ENCODE measurements at places on chromosomes 13 and 19. TPM values are rescaled to one million over a fixed set of nuclear protein-coding genes. Genes with fewer than 3 reads are reported as not detected.

DNA sequence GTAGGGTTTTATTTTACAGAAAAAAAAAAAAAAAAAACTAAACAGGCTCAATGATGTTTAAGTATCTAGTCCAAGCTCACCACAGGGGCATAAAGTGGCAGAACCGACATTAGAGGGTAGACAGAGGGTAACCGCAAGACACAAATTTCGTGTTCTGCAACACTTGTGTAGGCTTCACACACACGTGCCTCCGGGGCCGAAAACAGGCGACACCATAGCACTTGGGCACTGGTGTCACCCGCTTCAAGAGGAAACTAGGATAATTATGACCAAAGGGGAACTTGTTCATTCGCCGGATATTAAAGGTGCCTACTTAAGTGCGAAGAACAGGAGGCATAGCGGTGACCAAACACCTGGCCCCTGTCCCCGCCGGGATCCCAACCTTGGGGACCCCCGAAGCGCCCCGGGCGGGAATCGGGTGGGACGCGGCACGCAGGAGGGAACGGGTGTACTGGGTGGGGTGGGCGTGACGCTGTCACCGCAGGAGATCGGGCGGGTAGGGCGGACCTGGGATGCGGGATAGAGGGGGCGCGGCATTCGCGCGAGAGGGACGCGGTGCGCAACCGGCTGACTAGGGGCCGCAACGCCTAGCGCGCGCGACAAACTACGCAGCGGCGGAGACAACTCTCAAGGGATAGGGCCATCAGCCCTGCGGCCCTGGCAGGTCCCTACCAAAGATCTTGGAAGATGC, 558 bp downstream of the MZT1 start:
- H3K4me1 ChIP-seq, result peaks cover 26% of the 10 kb centered on the region
- H3K27me3 ChIP-seq, result no peaks in the 10 kb centered on the region
- peak overlapping the region; percentile 44 for H3K27ac ChIP-seq
- peak; percentile 6 for DNase-seq

MUC16 gene
- not detected for total RNA-seq

DNA sequence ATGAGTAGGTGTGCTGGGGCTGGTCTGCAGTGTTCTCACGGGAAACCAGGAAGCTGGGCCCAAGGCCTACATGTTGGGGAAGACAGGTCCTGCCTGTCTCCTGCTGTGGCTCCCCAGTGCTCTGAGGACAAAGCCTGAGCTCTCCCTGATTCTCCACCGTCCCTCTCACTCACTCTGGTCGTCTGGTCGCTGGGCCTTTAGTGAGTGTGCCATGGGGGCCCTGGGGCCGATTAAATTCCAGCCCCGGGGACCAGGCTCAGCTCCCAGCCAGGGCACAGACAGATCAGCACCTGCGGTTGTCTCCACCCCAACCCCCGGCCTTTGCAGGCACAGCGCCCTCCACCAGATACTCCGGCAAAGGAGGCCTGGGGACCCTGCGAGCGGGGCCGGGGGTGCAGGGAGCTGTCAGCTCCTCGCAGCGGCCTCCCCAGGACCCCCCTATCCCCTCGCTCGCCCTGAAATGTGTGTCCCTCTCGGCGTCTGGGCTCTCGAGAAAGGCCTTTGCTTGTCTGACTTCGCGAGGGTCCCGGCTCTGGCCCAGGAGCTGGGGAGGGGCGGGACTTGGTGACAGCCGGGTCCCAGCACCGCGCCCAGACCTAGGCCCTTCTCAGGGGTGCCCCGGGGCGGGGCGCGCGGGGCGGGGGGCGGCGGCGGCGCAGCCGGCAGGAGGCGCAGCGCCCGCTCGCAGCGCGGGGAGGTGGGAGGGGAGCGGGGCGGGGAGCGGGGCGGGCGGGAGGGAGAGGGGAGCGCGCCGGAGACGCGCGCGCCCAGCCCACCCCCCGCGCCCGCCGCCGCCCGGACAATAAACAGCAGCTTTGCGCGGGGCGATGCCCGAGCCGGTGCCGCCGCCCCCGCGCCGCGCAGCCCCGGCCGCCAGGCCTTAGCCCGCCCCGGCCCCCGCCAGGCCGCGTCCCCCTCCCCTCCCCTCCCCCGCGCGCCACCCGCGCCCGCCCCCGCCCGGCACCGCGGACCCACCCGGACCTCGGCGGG, at the start of gene PALM:
Gene PALM, plus strand, starts transcription at position 782 of the 990 bp plus-strand sequence. CDS start 212 bp downstream, outside the sequence.
- no peaks in the 10 kb centered on the region for H3K36me3 ChIP-seq
- peaks cover 39% of the 10 kb centered on the region for H3K27me3 ChIP-seq
- peaks cover 16% of the 10 kb centered on the region for H3K4me1 ChIP-seq

- H3K4me1 ChIP-seq, result no peaks in the 10 kb centered on the region
- H3K27me3 ChIP-seq, result no peaks in the 10 kb centered on the region
- H3K36me3 ChIP-seq, result no peaks in the 10 kb centered on the region
These were observed 1019.0 kb downstream of the DIAPH3 start for GRCh38 chr13:59144700-59145099.

- H3K4me3 ChIP-seq, result no peak overlapping the region
- H3K4me1 ChIP-seq, result no peaks in the 10 kb centered on the region
- H3K27ac ChIP-seq, result no peak overlapping the region
- H3K27me3 ChIP-seq, result no peaks in the 10 kb centered on the region
- no peak for DNase-seq
These were observed 66.8 kb downstream of the SOX1 start for GRCh38 chr13:112133499-112134390.

ACER1 gene
- 3.1 TPM for total RNA-seq

- no peak overlapping the region for H3K27ac ChIP-seq
- no peaks in the 10 kb centered on the region for H3K27me3 ChIP-seq
- DNase-seq, result no peak
- H3K4me1 ChIP-seq, result no peaks in the 10 kb centered on the region
- no peak overlapping the region for H3K4me3 ChIP-seq
These were observed 43.1 kb downstream of the TMEM255B start for GRCh38 chr13:113802090-113802531.

ALKBH6 gene
- total RNA-seq, result 38.1 TPM

GRCh38 chr13:91142572-91142971, 204.9 kb upstream of the MIR17HG start:
- H3K4me3 ChIP-seq, result no peak overlapping the region
- H3K4me1 ChIP-seq, result no peaks in the 10 kb centered on the region
- no peak overlapping the region for H3K27ac ChIP-seq
- no peak for DNase-seq
- H3K36me3 ChIP-seq, result no peaks in the 10 kb centered on the region

MIA gene
- total RNA-seq, result not detected

GRCh38 chr13:28659621-28659970, 666 bp downstream of the POMP start:
- no peaks in the 10 kb centered on the region for H3K27me3 ChIP-seq
- peak overlapping the region; percentile 84 for H3K4me3 ChIP-seq
- H3K4me1 ChIP-seq, result peaks cover 27% of the 10 kb centered on the region
- peak overlapping the region; percentile 95 for H3K27ac ChIP-seq

DNA sequence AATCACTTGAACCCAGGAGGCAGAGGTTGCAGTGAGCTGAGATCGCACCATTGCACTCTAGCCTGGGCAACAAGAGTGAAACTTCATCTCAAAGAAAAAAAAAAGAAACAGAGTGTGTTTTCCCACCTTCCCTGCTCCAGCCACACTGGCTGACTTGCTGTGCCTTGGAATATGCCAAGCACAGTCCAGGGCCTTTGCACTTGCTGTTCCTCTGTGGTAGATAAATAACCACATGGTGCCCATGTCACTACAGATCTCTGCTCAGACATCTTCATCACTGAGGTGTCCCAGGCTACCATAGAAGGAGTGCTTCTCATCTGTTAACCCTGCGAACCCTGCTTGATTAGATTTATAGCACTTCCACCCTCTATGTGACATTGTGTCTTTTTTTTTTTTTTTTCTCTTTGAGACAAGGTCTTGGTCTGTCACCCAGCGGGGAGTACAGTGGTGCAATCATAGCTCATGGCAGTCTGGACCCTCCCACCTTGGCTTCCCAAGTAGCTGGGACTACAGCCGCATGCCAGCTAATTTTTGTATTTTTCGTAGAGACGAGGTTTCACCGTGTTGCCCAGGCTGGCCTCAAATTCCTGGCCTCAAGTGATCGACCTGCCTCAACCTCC, 10.4 kb downstream of the SMARCA4 start:
- H3K4me1 ChIP-seq, result peaks cover 24% of the 10 kb centered on the region
- H3K27me3 ChIP-seq, result no peaks in the 10 kb centered on the region
- H3K4me3 ChIP-seq, result no peak overlapping the region
- H3K36me3 ChIP-seq, result no peaks in the 10 kb centered on the region
- no peak overlapping the region for H3K27ac ChIP-seq

B3GNT3 gene
- 0.52 TPM for total RNA-seq

NXNL1 gene
- not detected for total RNA-seq

DNA sequence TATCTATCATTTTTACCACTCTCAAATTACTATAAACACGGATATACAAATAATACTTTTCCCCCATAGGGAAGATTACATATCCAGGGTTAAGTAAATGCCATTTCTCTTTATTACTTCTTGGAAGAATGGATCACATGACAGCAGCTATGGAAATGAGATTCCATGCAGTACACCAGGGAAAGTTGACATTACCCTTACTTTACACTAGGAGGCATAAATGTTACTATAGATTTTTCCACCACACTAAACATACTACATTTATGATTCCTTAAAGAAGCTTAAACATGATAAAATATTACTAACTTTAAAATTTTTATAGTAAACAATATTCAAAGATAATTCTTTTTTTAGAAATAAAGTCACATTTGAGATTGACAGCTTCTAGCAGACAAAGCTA, 611.4 kb downstream of the PCDH9 start:
- no peak overlapping the region for H3K27ac ChIP-seq
- no peak for DNase-seq
- no peaks in the 10 kb centered on the region for H3K4me1 ChIP-seq
- H3K27me3 ChIP-seq, result no peaks in the 10 kb centered on the region
- no peak overlapping the region for H3K4me3 ChIP-seq

ZNF534 gene
- not detected for total RNA-seq

- no peaks in the 10 kb centered on the region for H3K27me3 ChIP-seq
- H3K4me3 ChIP-seq, result peak overlapping the region; percentile 42
- peak; percentile 63 for DNase-seq
- H3K4me1 ChIP-seq, result peaks cover 73% of the 10 kb centered on the region
- peaks cover 4% of the 10 kb centered on the region for H3K36me3 ChIP-seq
These were observed 53.1 kb downstream of the FOXO1 start for GRCh38 chr13:40613192-40613818.

OR7A5 gene
- not detected for total RNA-seq

- DNase-seq, result no peak
- no peak overlapping the region for H3K4me3 ChIP-seq
- no peak overlapping the region for H3K27ac ChIP-seq
- no peaks in the 10 kb centered on the region for H3K4me1 ChIP-seq
These were observed 499.8 kb downstream of the GPC6 start for GRCh38 chr13:93726173-93726957.

CACNA1A gene
- 0.45 TPM for total RNA-seq

GRCh38 chr19:18897094-18898029, 1.4 kb upstream of the CERS1 start:
- peaks cover 29% of the 10 kb centered on the region for H3K36me3 ChIP-seq
- no peak for DNase-seq
- H3K27ac ChIP-seq, result no peak overlapping the region
- no peak overlapping the region for H3K4me3 ChIP-seq
- H3K4me1 ChIP-seq, result peaks cover 11% of the 10 kb centered on the region

FAAP24 gene
- 1.4 TPM for total RNA-seq

- H3K4me3 ChIP-seq, result no peak overlapping the region
- H3K27ac ChIP-seq, result no peak overlapping the region
- DNase-seq, result no peak
- H3K36me3 ChIP-seq, result no peaks in the 10 kb centered on the region
These were observed 7.4 kb downstream of the CAMSAP3 start for GRCh38 chr19:7602935-7603497.

DNA sequence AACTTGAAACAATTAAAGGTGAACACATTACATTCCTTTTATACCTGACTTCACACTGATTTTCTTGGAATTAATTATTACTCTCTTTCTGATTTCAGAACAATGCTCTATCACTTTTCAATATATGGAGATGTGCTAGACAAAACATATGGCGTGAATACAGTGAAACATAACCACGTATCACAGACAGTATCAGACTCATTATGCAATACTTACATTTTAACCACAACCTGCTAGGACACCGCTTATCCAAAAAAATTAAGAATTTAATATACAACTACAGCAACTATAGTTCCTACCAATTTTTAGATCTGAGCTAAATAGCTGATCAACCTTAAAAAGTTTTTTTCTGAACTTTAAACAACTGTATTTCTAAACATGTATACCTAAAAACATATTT, 9.9 kb downstream of the HSPH1 start:
- no peaks in the 10 kb centered on the region for H3K27me3 ChIP-seq
- H3K4me3 ChIP-seq, result no peak overlapping the region
- H3K4me1 ChIP-seq, result no peaks in the 10 kb centered on the region

DNA sequence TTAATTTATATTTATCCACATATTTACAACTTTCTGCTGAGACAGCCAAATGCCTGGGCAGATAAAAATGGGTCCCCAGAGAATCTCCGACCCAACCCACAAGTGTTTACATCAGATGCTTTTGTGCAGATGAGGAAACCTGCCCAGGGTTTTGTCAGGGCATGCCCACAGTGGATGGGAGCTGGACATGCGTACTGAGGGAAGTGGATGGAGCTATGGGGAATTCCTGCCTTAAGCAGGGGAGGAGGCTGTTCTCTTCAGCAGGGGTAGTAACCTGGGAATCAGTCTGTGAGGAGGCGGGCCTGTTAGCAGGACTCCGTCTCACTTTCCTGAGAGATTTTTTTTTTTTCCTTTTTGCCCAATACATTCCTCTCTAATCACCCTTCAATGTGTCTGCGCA, 122.9 kb downstream of the RFC3 start:
- H3K27me3 ChIP-seq, result no peaks in the 10 kb centered on the region
- no peaks in the 10 kb centered on the region for H3K36me3 ChIP-seq
- DNase-seq, result no peak
- no peak overlapping the region for H3K4me3 ChIP-seq

DNA sequence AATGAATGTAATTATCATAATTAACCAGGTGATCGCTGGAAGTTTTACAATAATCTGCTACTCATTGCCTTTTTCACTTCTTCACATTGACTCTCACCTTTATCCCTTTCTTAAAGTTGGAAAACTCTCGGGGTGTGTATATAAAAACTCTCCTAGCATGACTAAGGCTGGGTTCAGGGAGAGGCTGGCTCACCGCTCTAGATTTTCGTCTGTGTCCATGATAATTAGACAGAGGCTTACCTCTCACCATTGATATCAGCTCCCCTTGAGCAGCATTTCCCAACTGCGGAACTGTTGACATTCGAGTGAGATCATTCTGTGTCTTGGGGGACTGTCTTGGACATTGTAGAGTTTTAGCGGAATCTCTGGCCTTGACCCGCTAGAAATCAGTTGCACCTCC, 39.4 kb downstream of the NFIX start:
- H3K4me1 ChIP-seq, result no peaks in the 10 kb centered on the region
- no peak overlapping the region for H3K27ac ChIP-seq
- no peak for DNase-seq
- H3K4me3 ChIP-seq, result no peak overlapping the region
- peaks cover 6% of the 10 kb centered on the region for H3K27me3 ChIP-seq

DNA sequence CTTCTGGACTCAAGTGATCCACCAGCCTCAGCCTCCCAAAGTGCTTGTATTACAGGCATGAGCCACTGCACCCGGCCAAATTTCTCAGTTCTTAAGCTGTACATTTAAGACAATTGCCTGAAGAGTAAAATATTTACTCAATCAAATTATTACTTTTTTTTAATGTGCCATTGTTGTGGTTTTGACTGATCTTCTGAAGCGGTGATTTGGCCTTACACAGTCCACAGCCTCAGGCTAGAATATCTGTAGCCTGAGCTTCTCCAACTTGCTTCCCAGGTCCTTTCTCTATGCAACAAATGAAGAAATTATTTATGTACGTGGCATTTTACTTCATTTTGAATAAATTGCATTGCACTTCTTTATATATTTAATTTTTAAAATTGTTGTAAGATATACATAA, 281.3 kb downstream of the KLF5 start:
- DNase-seq, result no peak
- H3K27me3 ChIP-seq, result no peaks in the 10 kb centered on the region
- H3K27ac ChIP-seq, result no peak overlapping the region
- H3K36me3 ChIP-seq, result no peaks in the 10 kb centered on the region
- H3K4me1 ChIP-seq, result no peaks in the 10 kb centered on the region

SIGLEC10 gene
- 0.58 TPM for total RNA-seq

RFPL4A gene
- total RNA-seq, result not detected
